ENCODE measurements at places on chromosomes 1 and 21.

GRCh38 chr1:180112984-180113647, 41.6 kb upstream of the QSOX1 start:
- no peak for DNase-seq

- DNase-seq = peak; percentile 77
Measured at GRCh38 chr1:117826540-117827078, 102.8 kb downstream of the GDAP2 start.

GRCh38 chr1:97636941-97637340, 283.9 kb downstream of the DPYD start:
- DNase-seq = no peak

DNA sequence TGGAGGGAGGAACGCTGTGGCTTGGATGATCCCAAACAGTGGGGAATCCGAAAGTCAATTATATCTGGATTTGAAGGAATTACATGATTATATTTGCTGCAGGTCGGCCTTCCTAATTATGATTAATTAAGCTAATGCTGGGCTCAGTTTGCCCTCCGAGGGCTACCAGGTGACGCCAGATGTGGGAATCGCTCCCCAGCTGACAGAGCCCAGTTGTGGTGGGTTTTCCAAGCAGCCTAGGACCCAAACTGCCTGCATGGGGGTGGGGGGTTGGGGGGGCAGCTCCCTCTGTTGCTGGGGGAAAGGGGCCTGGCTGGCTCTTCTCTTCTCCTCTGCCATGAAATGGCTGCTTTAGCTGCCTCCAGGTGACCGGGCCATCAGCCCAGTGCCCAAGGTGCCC, 147.6 kb upstream of the C1orf174 start:
- no peak for DNase-seq

- DNase-seq = no peak
Measured at GRCh38 chr1:24925082-24925779, 4.8 kb downstream of the RUNX3 start.

GRCh38 chr1:89547563-89548116, 23.0 kb downstream of the LRRC8B start:
- DNase-seq = peak; percentile 15

- DNase-seq = no peak
Measured at GRCh38 chr1:4975856-4976255, 321.4 kb downstream of the AJAP1 start.

GRCh38 chr1:75548721-75549480, 62.0 kb downstream of the SLC44A5 start:
- DNase-seq = no peak

DNA sequence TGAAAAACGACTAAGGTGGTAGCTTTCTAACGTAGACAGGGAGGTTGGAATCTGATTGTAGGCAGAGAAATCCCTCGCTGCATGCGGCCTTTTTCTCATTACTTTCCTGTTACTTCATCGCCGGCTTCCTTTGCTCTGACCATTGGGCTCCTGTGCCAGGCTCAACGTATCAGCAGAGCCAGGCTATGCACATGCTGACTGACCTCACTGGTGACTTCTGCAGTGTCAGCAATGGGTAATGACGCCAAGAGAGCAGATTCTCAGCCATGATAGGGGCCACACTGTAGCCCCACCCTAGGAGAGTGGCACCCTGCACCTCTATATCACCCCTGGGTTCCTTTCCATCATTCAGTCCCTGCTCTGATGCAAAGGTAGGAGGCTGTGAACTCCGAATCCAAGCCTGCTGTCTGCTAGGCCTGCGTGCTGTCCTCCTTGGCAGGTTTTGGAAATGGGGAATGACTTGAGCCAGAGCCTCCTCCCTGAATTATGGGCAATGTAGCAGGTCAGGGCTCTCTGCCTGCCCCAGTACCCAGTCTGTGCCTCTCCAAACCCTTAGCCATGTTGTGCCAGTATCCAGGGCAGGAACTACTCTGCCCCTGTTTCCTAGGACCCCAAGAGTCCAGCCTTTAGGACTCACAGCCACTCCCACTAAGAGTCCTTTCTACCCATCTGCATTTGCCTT, 11.4 kb downstream of the PPFIA4 start:
- no peak for DNase-seq

DNA sequence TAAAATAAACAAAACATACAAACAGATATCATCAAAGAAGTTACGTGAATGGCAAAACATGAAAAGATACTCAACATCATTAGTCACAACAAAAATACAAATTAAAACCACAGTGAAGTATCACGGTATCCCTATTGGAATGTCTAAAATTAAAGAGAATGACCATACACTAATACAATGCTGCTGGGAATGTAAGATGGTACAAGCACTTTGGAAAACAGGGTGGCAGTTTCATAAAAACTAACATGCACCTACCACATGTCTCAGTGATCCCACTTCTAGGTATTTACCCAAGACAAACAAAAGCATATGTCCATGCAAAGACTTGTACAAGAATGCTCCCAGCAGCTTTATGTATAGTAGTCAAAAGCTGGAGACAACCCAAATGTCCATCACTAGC, 69.1 kb downstream of the HSF2BP start:
- DNase-seq = no peak

- DNase-seq = no peak
Measured at GRCh38 chr1:107344268-107344760, 203.5 kb downstream of the NTNG1 start.

- DNase-seq = no peak
Measured at GRCh38 chr1:231913493-231913892, 286.9 kb downstream of the DISC1 start.

- DNase-seq = no peak
Measured at GRCh38 chr1:46274225-46275029, 26.9 kb downstream of the RAD54L start.

- DNase-seq = no peak
Measured at GRCh38 chr1:215857317-215857716, 290.2 kb downstream of the KCTD3 start.

GRCh38 chr1:21775550-21775914, 7.4 kb downstream of the USP48 start:
- DNase-seq = no peak

GRCh38 chr1:179090522-179090921, 8.7 kb downstream of the TOR3A start:
- no peak for DNase-seq

DNA sequence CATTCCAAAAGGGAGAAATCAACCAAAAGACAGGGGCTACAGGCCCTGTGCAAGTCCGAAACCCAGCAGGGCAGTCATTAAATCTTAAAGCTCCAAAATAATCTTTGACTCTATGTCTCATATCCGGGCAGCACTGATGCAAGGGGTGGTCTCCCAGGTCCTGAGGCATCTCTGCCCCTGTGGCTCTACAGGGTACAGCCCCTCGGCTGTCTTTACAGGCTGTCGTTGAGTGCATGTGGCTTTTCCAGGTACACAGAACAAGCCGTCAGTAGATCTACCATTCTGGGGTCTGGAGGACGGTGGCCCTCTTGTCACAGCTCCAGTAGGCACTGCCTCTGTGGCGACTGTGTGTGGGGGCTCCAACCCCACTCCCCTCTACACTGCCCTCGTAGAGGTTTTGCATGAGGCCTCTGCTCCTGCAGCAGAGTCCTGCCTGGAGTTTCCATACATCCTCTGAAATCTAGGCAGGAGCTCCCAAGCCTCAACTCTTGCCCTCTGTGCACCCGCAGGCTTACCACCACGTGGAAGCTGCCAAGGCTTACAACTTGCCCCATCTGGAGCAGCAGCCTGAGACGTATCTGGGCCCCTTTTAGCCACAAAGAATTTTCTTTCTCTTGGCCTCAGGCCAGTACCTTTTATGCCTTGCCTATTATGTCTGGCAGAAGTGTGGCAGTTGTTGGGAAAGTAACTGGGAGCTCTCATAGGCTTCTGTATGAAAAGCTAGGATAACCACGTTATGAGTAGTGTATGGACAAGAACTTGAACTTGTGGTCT, 52.5 kb downstream of the POU2F1 start:
- DNase-seq = no peak

GRCh38 chr1:236421850-236422516, 27.9 kb downstream of the EDARADD start:
- DNase-seq = no peak

DNA sequence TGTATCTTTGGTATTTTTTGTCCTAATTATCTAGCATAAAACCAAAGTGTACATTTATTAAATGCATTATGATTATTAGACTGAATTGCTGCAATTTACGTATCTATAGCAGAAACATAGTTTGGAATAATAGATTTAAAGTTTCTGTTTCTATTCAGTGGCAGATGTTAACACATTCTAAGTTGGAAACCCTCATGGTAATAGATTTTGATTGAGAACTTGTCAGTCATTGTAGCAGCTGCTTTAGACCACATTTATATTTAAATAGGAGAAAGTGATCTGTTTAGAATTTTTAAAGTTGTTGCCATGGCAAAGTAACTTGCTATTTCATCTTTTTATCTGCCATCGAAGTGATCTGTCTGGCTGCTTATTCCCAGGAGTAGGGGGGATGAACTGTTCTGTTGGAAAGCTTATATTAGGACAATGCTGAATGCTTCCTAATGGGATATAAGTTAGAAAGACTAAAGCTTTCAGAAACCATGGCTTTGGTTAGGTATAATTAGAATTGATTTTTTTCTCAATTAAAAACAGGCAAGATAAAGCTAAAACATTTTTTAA, 61.6 kb downstream of the HS2ST1 start:
- DNase-seq = no peak

DNA sequence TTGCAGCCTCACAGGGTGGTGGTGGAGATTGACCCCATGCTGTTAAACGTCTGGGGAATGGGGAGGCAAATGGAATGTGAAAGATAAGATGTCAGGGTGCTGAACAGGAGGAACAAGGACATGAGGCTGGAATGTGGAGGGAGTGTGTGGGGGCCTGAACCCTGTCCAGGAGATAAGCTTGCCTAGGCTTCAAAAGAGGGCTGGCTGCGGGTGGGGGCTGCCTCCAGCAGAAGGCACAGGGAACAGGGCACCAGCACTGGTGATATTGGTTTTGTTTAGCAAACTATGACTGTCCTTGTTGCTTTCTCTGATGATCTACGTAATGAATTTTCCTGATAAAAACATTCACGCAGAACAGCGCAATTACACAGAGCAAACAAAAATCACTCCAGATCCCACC, 52.4 kb upstream of the LRP8 start:
- no peak for DNase-seq

DNA sequence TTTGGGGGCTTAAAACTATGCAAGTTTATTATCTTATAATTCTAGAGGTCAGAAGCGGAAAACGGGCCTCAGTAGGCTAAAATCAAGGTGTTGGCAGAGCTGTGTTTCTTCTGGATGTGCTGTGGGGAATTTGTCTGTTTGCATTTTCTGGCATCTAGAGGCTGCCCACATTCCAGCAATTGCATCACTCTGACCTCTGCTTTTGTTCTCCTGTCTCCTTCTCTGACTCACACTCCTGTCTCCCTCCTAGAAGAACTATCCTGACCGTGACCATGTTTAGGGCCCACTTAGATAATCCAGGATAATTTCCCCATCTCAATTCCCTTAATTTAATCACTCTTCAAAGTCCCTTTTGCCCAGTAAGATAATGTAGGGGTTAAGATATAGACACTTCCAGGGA, 127.4 kb upstream of the DEPDC1 start:
- DNase-seq = no peak

DNA sequence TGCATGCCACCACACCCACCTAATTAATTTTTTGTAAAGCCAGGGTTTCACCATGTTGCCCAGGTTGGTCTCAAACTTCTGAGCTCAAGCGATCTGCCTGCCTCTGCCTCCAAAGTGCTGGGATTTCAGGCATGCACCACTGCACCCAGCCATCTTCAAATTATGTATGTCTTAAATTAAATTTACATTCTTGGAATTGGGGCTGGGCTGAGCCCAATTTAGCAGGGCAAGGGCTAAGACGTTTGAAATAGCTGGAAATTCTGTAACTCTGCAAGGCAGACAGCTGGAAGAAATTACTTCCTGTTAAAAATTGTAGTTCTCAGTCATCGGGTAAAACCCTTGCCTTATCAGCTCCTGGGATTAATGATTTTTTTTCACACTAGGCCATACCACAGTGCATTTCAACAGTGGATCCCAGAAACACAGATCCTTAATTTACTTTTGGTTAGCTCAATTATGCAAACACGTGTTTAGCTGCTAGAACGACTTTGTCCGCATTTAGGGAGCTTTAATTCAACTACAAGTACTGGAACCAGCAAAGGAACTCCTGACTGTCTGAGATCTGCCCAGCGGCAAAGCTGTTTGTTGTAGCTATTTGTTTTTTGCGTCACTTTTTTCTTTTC, 83.3 kb downstream of the OLFML3 start:
- no peak for DNase-seq

- DNase-seq = no peak
Measured at GRCh38 chr21:36030581-36031189, 29.6 kb downstream of the SETD4 start.

DNA sequence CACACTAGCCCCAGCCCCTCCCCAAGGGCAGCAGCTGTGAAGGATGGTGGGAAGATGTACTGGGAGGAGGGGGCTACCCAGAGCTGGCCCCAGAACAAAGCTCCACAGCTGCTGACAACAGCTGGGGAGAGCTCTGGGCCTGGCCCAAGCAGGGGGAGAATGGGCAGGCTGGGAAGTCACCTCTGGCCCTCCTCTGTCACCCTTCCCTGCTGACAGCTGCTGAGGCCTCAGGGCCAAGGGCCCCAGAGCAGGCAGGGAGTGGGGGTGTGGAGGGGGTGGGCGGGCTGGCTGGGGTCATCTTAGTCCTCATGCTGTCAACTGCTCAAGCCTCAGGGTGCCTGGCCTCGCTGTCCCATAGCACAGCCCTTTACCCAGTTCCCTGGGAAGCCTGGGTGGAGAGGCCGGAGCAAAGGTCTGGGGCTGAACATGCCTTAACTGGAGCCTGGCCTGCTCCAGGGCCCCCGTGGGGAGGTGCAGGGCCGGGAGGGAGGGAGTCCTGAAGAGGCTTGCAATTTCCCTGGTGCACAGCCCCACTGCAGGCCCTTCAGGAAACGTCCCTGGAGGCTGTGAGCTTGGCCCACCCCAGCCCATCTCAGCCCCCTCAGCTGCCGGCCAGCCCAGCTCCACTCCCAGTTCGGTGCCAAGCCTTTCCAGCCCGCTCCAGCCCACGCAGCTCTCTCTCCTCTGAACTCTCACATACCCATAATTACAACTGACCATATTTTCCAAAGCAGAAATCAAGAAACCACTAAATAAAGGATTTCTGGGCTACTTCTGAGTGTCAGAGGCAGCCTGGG, 25.7 kb downstream of the HSPG2 start:
- DNase-seq = no peak

- DNase-seq = no peak
Measured at GRCh38 chr1:210464519-210465039, 135.9 kb downstream of the HHAT start.

GRCh38 chr1:36511804-36512798, 29.4 kb upstream of the CSF3R start:
- DNase-seq = no peak

- DNase-seq = no peak
Measured at GRCh38 chr1:181545395-181545794, 62.1 kb downstream of the CACNA1E start.

All from SJSA1 (cell line).